Eye (tissue), 1 donor: ENCODE measurements at places on chromosomes 5 and 9.

DNA sequence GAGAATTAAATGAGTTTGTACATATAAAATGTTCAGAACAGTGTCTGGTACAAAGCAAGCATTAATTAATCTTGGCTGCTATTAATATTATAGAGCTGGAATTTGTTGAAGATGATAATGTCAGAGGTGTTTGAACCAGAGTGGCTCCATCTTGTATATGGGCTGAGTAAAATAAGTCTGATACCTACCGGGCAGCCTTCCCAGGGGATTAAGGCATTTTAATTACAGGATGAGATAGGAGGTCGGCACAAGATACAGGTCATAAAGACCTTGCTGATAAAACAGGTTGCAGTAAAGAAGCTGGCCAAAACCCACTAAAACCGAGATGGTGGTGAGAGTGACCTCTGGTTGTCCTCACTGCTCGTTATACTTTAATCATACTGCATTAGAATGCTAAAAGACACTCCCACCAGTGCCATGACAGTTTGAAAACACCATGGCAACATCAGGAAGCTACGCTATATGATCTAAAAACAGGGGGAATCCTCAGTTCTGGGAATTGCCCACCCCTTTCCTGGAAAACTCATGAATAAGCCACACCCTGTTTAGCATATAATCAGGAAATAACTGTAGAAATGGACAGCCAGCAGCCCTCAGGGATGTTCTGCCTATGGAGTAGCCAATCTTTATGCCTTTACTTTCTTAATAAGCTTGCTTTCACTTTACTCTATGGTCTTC, 90.2 kb downstream of the PLK2 start:
- DNase-seq: no peak

DNA sequence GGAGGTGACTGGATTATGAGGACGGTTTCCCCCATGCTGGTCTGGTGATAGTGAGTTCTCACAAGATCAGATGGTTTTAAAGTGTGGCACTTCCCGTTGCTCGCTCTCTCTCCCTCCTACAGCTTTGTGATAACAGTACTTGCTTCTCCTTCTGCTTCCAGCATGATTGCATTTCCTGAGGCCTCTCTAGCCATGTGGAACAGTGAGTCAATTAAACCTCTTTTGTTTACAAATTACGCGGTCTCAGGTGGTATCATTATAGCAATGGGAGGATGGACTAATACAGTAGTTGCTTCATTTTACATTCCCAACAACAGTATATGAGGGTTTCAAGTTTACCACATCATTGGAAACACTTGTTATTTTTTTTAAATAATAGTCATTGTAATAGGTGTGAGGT, 937.3 kb upstream of the ARRDC3 start:
- no peak for DNase-seq

DNA sequence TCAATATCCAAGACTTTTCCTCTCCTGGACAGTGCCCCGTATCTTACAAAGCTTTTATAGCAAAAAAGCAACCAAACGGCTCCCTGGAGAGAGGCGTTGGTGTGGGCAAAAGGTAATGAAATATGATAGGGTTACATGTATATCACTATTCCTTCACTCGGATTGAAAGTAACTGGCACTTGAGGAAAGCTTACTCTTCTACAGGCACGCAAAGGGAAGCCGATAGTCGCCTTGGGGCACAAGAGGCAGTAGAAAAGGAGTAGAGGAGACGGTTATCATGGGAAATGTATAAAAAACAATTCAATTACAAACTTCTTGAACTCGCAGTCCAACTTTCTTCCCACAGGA, 1.1 kb downstream of the DIAPH1 start:
- no peak for DNase-seq

GRCh38 chr5:179385914-179386313, 40.7 kb upstream of the ADAMTS2 start:
- no peak for DNase-seq

DNA sequence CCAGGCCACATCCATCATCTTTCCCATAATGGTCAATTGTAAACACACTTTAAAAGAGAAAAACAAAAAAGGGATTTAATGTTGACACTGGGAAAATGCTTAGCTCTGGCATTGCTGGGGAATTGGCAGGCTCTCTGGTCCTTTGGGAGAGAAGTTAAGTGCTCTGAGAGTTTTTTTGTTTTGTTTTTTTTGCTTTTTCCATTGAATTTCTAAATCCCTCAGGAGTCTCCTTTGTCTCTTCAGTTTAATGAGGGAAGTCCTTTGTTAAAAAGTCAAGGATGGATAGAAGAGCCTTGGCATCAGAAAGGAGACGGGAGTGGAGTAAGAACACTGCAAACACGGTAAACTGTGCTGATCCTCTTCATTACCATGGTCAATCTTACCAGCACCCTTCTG, 7.1 kb upstream of the HAND1 start:
- DNase-seq: peak; percentile 39

- DNase-seq: no peak
These were observed 54.3 kb downstream of the ADGRV1 start for GRCh38 chr5:90612919-90613318.

DNA sequence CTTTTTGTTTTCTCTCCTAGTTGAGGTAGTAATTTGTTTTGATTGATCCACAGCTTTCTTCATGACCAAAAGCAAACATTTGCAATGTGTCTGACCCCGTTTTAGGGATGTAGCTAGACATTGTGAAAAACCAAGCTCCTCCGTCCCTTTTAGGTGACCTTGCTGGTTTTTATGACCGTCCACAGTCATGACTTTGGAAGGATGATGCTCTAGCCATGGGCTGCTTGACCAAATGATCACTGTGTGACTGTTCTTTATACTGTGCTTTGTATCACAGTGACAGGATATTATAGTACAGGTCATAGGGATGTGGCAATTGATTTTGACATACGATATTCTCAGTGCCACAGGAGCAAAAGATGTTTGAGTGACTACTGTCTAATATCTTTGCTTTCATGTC, 54.4 kb downstream of the KCNN2 start:
- no peak for DNase-seq

- DNase-seq: peak; percentile 93
These were observed 2.4 kb upstream of the VAV2 start for GRCh38 chr9:133994353-133995011.

DNA sequence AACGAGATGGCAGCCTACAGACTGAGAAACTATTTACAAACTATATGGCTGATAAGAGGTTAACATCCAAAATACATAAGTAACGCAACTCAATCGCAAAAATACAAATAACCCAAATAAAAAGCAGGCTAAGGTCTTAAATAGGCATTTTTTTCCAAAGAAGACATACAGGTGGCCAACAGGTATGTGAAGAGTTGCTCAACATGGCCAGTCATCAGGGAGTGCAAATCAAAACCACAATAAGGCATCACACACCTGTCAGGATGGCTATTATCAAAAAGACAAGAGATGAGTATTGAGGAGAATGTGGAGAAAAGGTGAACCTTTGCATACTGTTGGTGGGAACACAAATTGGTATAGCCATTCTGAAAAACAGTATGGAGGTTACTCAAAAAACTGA, 73.5 kb downstream of the CAMSAP1 start:
- no peak for DNase-seq

DNA sequence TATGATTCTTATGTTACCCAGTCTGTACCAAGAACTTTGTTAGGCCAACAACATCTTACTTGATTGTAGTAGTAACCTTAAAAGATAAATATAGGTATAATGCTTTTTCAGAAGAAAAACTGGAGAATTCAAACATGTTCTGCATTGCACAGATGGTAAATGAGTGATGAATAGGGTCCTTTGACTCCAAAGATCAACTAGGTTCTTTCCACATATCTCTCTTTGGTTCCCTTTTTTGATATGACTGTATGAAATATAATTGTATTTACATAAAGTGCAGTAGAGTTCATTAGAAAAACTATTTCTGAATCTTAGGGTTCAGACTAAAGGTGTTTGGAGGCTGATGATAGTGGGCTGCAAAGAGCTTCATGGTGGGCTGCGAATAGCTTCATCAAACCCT, 150.5 kb upstream of the CDKN2B start:
- no peak for DNase-seq

DNA sequence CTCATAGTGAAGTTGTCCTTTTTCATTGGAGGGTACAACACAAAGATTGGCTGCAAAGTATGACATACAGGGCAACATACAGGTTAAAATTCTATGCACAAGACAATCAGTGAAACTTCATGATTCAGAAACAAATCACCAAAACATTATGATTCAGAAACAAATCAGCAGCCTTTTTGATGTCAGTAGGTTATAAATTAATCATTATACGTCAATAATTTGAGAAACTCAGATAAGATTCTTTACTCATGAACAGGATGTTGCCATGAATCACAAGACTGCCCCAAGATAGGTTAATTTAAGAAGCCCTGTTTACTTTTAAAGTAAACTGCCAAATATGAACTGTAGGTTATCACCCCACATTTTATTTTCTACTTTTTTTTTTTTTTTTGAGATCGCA, 62.2 kb upstream of the IL33 start:
- DNase-seq: no peak

DNA sequence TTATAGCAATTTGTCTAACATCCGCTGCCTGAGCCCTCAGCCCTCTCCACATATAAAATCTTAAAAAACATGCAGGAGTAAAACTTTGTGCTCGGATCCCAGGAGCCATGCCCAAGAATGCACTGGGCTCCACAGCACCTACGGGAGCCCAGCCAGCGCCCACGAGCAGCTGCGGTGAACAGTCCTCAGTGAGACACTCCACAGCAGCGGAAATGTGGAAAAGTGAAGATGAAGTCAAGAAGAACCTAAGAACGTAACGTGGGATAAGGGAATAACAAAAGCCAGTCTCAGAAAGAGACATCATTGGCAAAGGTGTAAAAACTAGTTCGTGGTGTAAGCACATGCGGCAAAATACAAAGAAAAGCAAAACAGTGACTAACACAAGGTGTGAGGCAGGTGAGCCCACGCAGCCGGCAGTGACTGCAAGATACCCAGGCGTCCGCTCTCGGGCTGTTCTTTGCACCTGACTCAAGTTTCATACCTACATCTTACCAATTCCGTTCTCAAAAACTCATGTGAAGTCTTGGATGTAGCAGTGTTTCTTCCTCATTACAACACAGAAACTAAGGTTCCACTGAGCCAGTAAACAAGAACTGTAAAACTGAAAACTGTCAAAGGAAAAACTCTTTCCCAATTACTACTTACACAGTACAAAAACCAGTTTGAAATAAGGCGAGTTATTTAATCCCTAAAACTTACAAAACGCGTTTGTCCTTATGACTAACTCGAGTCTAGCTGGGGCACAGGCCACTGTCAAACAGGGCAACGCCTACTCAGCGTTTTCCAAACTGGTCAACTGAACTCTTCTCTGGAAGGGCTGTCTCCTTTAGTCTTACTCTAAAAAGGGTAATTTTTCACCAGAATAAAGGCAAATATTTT, 1.7 kb downstream of the CAMSAP1 start:
- DNase-seq: peak; percentile 48

DNA sequence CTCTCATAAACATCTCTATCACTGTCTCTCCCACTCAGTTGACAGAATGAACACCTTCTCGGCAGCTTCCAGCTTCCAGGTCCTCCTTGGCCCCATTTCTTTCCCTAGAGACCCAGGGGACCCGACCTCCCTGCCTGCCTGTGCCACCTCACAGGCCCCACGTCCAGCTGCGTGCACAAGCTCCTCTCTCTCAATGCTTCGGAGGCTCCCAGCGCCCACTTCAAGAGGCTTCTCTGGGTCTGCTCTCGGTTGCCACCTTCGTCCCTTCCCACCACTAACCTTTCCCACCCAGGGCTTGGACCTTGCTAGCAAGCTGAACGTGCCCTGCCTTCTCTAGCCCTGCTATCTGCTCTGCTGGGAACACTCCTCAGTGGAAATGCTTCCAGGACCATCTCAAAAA, 2.8 kb upstream of the N4BP3 start:
- no peak for DNase-seq

- peak; percentile 29 for DNase-seq
These were observed 273.4 kb downstream of the NR3C1 start for GRCh38 chr5:143129910-143130612.

- DNase-seq: no peak
These were observed 6.7 kb downstream of the ADRB2 start for GRCh38 chr5:148833122-148833521.

GRCh38 chr9:3359048-3359692, 166.6 kb downstream of the RFX3 start:
- DNase-seq: no peak

DNA sequence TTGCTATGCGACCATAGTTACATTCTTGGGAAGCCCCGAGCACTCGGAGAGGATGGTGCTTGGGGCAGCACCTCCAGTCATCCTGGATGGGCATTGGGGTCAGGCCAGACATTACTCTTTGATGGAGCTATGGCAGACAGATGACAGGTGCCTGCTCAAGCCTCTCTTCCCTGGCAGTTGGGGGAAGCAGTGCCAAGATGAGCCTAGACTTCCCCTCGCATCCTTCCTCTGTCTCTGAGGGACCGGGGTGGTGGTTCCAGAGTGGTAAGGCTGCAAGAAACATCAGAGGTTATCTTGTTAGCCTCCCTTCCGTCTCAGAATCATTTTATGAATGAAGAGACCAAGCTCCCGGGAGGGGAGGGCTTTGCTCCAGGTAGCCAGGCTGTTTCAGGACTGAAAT, 2.8 kb upstream of the HMCN2 start:
- DNase-seq: no peak

- DNase-seq: peak; percentile 49
These were observed 211.3 kb upstream of the FBN2 start for GRCh38 chr5:128749136-128749898.

- DNase-seq: no peak
These were observed 53.4 kb downstream of the PTCH1 start for GRCh38 chr9:95463148-95464060.

- DNase-seq: no peak
These were observed 28.4 kb downstream of the SLC12A2 start for GRCh38 chr5:128111818-128112448.

- no peak for DNase-seq
These were observed 132.9 kb downstream of the WDR41 start for GRCh38 chr5:77359231-77359630.

DNA sequence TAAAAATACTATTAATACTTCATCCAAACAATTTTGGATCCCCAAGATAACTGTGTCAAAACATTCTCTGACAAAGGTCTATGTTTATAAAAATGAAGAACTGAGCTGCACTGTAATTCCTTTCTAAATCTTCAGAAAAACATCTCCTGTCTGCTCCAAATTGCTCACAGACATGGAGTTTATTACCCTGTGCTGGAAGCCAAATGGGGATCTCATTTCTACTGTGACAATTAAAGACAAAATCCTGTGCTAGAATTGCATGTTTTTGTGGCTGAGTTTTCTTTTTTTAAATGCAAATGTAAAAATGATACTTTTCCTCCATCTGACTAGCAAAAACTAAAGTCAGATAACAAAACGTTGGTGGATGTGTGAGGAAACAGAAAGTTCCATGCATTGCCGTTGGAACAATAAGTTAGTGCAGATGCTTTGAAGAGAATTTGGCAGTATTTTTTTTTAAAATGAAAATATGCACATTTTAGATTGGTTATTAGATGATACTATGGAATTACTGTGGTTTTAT, 93.5 kb downstream of the GNA14 start:
- peak; percentile 7 for DNase-seq

GRCh38 chr5:102901424-102902134, 146.5 kb downstream of the PAM start:
- DNase-seq: no peak
